ENCODE measurements at places on chromosomes 2 and 18.

- DNase-seq, result no peak
Measured at GRCh38 chr2:33241581-33241980, 234.9 kb upstream of the RASGRP3 start.

- no peak for DNase-seq
Measured at GRCh38 chr2:32711219-32711618, 83.4 kb downstream of the TTC27 start.

DNA sequence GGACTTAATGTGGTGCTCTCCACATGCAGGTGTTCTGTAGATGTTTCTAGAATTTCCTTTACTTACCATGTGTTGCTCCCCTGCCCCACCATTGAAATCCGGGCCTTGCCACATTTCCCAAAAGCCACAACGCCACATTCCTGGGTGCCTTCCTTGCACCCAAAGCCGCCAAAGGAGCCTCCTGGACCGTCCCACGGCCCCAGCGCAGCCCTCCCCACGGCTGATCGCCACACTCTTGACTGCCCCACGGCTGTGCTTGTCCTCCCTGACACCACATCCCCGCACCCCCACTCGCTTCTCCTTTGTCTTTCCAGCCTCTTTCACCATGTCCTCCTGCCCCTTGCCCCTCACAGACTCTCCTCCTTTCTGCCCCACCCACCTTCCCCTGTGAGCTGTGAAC is 40.2 kb upstream of the CHMP1B start:
- no peak for DNase-seq

GRCh38 chr18:31436825-31437224 is 10.7 kb upstream of the DSG3 start:
- no peak for DNase-seq

DNA sequence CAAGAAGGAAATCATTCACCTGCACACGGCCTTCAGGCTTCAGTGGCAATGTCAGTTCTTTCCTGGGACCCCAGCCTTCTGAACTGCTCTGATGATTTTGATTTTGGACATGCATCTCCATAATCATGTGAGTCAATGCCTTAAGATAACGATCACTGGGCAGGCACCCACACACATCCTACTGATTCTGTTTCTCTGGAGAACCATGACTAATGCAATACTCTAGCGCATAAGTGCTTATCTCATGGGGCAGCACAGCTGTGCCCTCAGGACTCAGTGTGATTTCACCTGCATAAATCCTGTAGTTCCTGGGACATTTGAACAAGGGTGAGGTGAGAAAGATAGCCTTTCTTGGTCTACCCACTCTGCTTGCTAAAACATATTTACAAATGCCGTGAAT is 144.6 kb downstream of the AKAIN1 start:
- no peak for DNase-seq

GRCh38 chr2:197293252-197294007 is 17.1 kb downstream of the ANKRD44 start:
- DNase-seq, result no peak

- DNase-seq, result no peak
Measured at GRCh38 chr2:25829377-25829704, 48.9 kb downstream of the ASXL2 start.

DNA sequence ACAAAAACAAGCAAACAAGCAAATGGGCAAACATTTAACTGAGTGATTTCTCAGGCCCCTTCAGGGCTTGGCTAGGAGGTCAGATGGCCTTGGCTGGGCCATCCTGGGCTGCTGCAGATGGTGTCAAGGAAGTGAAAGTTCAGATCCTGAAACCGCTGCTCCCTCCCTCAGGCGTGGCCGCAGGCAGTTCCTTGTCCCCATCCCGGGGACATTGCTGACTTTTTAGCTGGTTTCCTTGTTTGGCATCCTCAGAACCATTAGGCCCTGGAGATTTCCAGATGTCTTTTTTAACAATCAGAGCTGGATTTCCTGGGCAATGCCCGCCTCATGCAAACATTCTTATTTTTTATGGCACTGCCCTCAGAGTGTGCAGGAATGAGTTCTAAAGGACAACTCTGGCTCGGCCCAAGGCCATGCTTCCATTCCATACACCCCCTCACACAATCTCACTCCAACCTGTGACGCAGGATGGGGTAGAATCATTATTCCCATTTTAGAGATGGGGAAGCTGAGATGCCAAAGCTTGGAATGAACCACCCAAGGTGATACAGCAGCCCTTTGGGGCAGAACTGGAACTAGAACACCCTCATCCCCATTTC is 86.1 kb upstream of the ZCCHC2 start:
- DNase-seq, result no peak

DNA sequence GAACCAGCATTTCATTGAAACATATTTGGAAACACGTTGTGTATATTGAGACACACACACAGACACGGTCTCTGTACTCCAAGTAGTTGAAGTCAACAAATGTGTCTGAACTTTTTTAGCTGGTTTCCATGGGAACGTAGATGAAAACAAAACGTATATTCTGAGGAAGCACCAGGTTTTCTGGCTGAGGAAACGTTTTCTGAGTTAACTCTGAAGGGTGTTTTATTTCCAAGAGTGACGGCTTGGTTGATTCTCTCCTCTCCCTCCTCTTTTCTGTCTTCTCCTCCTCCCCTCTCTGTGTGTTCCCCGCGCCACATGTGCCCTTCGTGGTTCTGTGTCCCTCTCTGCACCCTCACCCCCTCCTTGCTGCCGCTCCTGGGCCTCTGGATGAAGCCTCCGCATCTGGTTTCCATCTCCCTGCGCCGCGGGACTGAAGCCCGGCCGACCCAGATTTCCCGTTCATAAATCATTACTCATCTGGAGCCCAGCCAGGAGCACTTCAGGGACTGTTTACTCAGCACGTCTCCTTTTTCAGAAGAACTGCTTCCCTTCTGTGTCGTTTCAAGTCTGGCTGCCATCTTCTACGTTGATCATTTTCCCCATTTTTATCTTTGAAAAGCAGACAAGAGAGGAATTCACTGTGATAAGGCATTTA is 122.7 kb downstream of the COL6A3 start:
- no peak for DNase-seq

GRCh38 chr2:171813126-171813525 is 80.9 kb downstream of the SLC25A12 start:
- DNase-seq, result no peak

- DNase-seq, result no peak
Measured at GRCh38 chr18:12302391-12303147, 5.5 kb upstream of the TUBB6 start.

- no peak for DNase-seq
Measured at GRCh38 chr2:237726401-237726830, 72.2 kb upstream of the RBM44 start.

- no peak for DNase-seq
Measured at GRCh38 chr2:228793116-228793515, 478.0 kb downstream of the PID1 start.

DNA sequence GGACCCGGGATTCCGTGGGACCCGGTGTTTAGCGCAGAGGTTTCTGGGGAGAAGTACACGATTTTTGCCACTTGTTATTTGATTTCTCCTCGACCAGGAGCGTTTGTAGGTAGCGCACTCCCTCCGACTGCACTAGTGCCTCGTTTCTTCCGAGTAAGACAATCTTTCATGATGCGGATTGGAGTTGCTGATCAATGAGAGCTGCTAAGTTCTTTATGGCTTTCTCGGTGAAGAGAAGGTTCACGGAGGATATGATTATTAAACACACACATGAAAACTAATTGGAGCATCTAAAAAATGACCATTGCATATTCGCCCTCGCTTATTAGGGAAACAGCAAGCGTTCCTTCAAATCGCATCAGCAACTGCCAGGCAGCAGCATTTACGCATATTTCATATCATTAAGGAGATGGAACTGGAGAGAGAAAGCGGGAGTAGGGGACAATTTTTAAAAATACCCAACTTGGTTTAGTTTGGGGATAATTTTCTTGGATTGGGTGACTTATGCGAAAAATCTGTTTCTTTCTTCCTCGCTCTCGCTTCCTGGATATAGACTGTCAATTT is 616 bp downstream of the EML6 start:
- DNase-seq, result no peak

DNA sequence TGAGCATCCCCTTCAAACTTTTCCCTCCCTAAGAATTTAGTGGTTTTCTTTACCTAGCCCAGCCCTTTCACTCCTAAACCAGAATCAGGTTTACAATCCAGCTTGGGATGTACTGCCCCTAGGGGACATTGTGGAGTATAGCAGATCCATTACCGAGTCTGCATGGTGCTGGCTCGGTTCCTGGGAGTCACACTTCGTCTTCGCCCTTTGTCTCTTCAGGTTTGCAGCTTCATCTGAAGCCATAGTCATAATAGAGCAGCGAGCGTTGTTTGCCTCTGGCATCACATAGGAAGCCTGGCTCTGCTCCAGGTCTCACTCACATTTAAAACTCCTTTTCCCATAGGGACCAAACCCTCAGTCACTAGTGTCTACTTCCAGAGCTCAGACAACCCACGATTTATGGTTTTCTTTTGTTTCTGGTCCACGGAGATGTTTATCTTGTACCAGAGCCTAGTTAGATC is 16.8 kb upstream of the LYPD6 start:
- DNase-seq, result no peak

- DNase-seq, result no peak
Measured at GRCh38 chr2:74694281-74694680, 40.2 kb downstream of the SEMA4F start.

DNA sequence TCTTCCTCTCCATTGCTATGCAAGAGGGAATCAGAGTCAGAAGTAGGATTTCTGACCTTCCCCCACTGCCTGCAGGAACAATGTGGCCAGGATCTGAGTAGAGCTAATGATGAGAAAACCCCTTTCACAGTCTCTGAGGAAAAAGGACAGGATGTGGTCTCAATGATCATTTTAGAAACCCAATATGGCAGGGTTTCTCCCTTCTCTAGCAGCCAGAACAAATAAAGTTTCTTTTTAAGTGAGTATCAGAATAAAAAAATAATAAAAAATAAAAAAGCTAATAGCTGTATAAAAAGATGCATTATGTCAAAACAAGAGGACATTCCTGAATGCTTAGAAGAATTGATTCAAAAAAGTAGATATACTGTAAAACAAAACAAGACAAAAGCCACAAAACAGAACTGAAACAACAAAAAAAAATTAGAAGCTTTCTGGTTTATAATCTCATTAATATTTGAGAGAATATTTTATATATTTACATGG is 1124.9 kb upstream of the ZEB2 start:
- no peak for DNase-seq

DNA sequence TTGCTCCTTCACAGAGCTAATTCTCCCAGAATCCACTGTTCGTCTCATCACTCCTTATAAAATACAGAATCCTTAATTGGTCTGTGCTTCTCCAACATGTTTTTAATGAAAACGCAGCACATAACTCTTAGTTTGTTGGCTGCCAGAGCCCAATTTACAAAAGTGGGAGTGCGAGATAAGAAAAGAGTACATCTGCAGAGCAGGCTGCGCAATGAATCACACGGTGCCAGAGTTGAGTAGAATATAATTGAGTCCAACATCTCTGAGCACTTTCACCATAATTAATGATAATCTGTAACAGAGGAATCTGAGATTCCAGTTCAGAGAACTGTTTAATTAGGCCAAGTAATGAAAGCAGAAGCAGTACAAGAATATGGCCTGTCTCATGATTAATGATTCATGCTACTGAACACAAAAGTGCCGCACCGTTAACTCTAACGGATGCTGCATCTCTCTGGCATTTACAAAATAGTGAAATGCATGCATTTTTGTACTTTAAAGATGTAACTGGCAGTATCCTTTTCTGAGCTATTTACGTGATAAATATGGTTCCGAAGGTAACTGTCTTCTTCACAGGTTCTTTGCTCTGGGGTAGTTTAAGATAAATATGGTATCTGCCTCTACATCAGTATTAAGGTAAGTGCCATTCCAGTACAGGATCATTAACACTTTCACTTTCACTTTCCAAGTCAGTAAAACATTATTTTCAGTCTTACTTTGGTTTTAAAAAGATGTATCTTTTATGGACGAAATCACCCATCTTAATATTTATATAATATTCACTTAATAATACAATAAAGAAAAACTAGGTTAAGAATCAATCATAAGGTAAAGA is 785.6 kb downstream of the NR4A2 start:
- DNase-seq, result no peak

- DNase-seq, result no peak
Measured at GRCh38 chr2:229137639-229138038, 133.4 kb downstream of the PID1 start.

DNA sequence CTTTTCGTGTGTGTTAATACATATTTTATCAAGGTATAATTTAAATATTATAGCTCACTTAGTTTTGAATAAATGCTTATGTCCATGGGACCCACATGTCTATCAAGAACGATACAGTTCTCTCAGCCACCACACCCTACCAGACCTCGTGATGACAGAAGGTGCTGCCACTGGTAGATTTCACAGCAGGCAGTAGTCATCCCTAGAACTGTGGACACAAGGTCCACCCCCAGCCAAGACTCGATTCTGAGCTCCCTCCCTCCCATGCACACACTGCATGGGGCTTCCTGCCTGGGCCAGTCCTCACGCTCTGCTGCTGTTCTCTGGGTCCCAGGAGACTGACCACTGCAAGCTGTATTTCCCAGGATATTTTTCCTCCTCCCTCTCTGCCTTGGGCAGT is 26.5 kb upstream of the CREB1 start:
- DNase-seq, result no peak

DNA sequence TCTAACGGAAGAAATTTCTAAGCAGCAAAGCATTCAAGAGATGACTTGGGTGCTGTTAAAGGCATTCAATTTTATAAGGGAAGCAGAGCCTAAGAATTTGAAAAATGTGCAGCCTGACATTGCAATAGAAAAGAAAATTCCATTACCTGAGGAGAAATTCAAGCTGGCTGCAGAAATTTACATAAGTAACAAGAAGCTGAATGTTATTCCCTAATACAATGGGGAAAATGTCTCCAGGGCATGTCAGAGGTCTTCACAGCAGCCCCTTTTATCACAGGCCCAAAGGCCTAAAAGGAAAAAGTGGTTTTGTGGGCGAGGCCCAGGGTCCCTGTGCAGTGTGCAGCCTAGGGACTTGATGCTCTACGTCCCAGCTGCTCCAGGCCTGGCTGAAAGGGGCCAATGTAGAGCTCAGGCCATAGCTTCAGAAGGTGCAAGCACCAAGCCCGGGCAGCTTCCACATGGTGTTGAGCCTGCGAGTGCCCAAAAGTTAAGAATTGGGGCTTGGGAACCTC is 306.7 kb downstream of the RDH14 start:
- no peak for DNase-seq

- no peak for DNase-seq
Measured at GRCh38 chr2:162254236-162254871, 11.1 kb upstream of the FAP start.

DNA sequence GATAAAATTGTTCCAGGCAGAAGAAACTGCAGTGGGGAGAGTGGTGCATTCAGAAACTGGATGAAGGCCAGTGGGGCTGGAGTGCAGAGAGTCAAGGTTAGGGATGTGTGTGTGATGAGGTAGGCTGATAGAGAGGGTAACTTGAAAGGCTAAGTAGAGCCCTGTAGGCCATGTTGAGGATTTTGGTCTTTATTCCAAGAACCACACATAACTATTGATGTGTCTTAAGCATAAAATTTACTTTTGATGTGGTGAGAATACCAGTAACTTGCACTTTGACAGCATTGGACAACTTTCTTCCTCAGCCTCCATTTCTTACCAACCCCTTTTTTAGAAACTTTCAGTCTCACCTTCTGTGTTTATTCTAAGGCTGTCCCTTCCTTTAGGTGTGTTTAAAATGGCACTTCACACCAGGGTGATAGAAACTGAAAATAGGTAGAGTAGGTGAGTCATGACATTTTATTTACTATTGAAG is 22.6 kb downstream of the MTX2 start:
- no peak for DNase-seq

- DNase-seq, result no peak
Measured at GRCh38 chr2:4635289-4635688, 931.9 kb downstream of the DCDC2C start.
